ENCODE measurements at places on chromosomes 7 and 10.

GRCh38 chr7:103524042-103524907 is 78.3 kb upstream of the SLC26A5 start:
- no peak for DNase-seq

DNA sequence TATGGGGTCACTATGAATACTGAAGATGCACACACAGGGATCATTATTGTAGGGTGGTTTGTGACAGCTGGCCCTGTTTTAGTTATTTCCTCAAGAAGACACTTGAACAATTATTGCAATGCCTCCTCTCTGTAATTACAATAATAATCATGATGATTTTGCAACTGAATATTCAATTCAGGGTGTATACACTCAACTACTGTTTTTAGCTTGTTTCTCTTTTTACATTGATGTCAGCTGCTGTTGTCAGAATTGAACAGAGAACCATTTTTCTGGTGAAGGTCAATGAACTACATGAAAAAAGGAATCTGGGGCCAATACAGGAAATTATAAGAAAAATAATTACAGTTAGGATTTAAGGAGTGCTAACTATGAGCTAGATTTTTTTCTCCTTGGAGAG is 28.6 kb upstream of the MKLN1 start:
- DNase-seq, result no peak

DNA sequence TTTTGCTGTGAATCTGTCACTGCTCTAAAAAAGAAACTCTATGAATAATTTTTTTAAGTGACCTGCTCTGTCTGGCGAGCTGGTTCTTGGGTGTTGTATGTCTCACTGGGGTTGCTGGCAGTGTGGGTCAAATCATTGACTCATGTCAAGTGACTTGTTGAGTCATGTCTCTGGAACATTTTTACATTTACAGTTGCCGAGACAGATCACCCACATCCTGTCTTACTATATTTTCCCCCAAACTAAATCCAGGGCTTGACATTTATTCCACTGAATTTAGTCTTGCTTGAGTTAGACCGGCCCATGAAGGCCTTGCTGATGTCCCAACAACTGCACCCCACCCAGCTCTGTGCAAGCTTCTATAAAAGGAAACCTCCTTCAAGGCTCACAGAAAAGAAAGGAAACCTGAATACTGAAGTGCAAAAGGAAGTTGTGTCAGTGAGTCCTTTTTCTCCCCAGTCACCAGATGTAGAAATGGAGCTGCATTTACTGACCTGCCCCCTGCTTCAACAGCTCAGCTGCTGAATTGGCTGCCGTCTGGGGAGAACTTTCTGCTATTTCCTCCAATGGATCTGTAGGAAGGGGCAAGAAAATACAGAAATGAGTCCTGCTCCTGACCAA is 290.3 kb downstream of the TNS3 start:
- DNase-seq, result no peak

DNA sequence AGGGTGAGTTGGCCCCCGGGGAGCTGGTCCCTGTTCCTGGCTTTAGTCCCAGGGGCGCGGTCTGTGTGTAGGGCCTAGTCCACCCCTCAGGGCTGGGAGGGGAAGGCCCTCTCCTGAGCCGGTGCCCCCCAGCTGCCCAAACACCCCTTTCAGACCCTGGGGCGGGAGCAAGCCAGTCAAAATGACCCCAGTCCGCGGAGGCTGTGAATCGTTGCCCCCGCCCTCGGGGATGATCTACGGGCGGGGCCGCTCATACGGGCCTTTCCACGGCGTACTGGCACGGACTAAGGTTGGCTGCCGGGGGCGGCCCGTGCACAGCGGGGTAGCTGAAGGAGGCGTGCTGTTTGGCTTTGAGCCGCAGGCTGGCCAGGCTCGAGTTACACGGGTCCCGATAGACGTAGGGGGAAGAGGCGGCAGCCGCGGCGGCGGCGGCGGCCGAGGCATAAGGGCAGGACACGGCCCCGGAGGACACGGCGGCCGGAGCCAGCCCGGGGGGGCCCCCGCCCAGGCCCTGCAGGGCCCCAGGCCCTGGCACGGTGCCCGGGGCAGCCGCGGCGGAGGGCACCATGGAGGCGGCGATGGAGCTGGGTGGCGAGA is 4.3 kb downstream of the ELOVL3 start:
- no peak for DNase-seq

- DNase-seq, result no peak
These were observed 29.4 kb upstream of the TNRC18 start for GRCh38 chr7:5452937-5453540.

GRCh38 chr7:47924266-47924665 is 24.0 kb downstream of the PKD1L1 start:
- DNase-seq, result no peak

GRCh38 chr7:158945519-158945918 is 89.2 kb downstream of the DYNC2I1 start:
- DNase-seq, result no peak
